RWPE1 (cell line): ENCODE measurements at places on chromosomes 5 and 9.

GRCh38 chr9:21141427-21141882 is at the start of gene IFNW1:
IFNW1 (minus strand) TSS chr9:21141832; CDS start chr9:21141570, 262 bp downstream.
- no peak for DNase-seq

GRCh38 chr5:32274548-32275395 is 38.0 kb downstream of the MTMR12 start:
- no peak for DNase-seq

DNA sequence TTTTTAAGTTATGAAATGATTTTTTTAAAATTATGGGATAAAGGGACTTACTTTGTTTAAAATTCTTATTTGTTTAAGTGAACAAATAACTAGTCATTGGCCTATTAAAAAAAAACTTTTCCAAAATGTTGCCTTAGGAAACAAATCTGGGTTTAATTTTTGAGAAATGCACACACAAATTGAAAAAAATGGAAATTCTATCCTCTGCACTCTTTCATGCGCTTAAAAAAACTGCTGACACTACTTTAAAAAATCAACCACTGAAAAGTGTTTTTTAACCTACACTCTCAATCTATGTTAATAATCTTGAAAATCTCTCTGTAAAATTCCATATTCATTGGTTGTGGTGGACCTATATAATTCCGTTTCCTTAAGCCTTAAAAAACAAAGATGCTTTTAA is 163.4 kb upstream of the DAB2 start:
- no peak for DNase-seq

DNA sequence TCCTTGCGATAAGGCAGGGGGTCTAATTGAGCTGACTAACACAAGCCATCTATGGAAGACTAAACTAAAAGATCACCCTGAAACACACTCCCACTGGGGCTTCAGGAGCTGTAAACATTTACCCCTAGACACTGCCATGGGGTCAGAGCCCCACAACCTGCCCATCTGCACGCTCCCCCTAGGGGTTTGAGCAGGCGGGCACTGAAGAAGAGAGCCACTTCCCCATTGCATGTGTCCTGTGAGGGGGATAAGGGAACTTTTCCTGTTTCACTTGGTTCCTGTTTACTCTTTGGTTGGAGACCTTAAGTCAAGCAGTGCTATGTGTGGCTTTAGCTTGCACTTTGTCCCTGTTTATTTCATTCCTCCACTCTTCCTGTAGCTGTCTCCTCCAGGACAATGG is 1929.5 kb upstream of the CDH9 start:
- DNase-seq: no peak

- no peak for DNase-seq
Observed at GRCh38 chr5:133266966-133267365, 215.2 kb downstream of the HSPA4 start.

GRCh38 chr9:89417832-89418473 is 80.0 kb downstream of the SEMA4D start:
- no peak for DNase-seq

DNA sequence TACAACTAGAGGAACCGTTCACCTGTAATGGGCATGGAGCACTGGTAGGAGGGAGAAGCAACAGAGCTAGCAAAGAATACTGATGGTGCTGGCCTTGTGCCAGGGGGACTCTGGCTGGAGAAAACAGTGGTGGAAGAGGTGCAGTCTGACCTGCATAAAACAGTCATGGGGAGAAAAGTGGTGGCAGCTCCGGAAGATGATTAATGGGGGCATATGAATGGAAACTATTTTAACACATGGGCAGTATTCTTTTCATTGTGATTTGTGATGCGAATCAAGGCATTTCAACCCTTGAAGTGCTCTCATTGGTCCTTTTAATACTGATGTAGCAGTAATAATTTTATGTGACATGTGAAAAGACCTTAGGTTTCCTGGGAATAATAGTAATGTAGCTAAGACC is 219.6 kb downstream of the ADAMTS6 start:
- DNase-seq: no peak

DNA sequence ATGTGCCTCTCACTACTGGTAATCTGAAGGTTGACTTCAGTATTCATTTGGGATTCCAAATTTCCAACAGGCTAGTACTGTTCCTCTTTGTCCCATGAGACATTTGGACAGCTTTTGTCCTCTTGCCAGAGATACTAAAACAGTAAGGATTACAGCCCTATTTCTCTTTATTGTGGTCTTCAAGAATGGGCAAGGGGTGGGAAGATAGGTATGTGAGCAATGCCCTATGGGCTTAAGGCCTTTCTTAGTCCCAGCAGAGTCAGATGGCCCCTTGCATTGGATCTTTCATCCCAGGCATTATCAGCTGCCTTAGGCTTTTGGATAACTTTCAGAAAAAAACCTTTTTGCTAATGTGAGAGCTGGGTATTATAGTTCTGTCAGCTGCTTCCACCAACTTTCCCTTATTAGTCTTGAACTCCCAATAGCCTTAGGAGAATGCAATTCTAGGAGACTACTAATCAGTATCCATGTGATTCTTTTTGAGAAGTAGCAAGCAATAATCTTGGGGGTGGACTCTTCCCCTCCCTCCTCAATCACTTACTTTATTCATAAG is 361.1 kb upstream of the NUDT12 start:
- DNase-seq: no peak

GRCh38 chr5:174688441-174689354 is 35.7 kb upstream of the MSX2 start:
- no peak for DNase-seq

- no peak for DNase-seq
Observed at GRCh38 chr5:178257650-178258049, 25.0 kb upstream of the PHYKPL start.

DNA sequence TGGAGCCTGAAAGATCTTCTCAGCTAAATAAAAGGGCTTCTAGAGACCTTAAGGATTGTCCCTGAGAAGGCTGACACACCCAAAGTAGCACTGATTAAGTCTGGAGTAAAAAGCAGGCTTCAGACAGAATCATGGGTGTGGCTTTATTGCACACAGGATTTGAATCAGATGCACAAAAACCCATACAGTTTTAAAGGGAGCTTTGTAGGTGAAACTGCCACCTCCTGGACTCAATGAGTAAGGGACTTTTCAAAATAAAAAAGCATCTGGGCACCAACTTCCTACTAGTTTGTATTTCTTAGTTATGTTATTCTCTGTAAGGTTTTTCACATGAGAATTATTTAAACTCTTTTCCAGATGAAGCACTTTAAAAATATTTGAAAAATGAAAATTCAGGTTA is 129.4 kb downstream of the EDIL3 start:
- DNase-seq: peak; percentile 34

- no peak for DNase-seq
Observed at GRCh38 chr5:136106351-136107031, 26.2 kb upstream of the SMAD5 start.

DNA sequence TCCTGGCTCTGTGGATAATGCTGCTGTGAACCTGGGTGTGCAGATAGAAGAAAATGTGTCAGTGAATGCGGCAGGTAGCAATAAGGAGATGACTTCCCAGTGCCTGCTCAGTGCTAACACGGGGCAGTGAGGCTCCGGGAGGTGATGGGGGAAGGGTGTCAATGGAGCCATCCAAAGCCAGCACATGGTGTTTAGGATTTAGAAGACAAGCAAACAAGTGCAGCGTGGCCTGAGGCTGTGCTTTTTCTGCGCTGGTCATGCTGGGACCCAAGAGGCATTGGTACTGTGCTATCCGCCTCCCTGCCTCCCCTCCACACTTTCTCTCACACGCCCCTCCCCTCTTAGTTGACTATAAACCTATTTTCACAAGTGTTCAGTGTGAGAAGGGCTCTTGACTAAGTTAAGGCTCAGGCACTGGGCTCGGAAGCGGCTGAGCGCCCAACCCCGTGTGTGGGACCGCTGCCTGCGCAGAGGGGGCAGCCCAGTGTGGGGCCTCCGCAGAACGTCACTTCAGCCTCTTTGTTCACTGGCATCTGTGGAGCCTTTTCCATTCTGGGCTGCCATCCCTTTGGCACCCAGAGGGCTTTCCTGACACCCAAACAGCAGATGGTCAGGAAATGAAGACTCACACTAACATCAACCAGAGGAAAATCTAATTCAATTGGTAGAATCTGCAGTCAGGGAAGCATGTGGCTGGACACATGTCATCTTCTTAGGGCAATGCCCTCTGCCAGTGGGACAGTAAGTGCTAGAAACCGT is 21.8 kb upstream of the NINJ1 start:
- no peak for DNase-seq

- no peak for DNase-seq
Observed at GRCh38 chr5:27523629-27524028, 485.2 kb upstream of the CDH9 start.

DNA sequence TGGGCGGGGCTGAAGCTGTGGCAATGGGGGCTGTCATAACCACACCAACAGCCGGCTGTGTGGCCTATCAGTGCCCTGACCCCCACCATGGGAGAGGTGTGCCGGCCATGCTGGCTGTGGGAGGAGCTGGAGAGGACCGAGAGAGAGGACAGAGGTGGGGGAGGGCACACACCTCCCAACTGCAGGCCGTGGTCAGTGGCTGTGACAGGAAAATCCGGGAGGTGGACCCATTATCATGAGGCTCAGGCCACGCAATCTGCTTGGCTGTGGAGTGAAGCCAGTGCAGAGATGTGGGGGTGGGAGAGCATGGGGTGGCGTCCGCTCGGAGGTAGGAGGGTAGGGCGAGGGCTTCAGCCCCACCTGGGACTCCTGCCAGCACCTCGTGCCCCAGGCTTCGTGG is 136.1 kb downstream of the RXRA start:
- no peak for DNase-seq

DNA sequence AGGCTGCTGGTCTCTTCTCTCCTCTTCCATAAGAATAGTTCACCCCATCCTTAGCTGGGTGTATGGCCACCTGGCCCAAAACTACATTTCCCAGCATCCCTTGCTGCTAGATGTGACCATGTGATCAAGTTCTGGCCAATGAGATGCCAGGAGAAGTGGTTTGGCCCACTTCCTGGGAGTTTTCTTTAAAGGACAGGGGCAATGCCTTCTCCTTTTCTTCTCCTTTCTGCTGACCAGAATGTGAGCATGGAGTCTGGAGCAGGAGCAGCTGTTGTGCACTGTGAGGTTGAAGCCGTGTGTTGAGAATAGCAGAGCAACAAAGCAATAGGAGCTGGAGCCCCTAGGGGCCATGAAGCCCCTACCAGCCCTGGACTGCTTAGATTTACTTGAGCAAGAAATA is 36.8 kb downstream of the C9orf50 start:
- peak; percentile 96 for DNase-seq

DNA sequence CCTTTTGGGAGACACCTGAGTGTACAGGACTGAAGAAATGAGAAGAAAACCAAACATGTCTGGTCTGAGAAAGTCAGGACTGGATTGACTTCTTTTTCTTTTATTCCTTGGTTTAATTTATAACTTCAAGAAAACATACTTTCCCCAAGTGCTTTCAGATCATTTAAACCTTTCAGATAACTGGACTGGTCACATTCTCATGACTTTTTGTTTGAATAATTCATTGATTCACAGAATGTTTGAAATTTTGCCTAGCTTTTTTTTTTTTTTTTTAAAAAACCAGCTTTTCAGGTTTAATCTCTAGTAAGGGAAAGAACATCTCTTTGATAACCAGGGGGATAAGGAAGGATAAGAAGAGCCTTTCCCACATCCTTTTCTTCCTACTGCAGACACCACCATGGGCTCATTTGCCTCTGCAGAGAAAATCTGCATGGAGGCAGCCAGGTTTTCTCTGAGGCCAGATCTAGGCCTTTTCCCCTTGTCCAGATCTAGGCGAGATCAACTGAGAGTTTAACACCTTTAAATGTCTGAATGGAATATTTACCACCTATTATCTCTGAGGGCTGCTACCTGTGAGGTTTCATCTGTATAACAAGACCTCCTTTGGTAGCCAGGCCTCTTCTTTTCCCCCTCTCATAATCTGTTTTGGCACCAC is 45.0 kb upstream of the SLC28A3 start:
- DNase-seq: no peak

DNA sequence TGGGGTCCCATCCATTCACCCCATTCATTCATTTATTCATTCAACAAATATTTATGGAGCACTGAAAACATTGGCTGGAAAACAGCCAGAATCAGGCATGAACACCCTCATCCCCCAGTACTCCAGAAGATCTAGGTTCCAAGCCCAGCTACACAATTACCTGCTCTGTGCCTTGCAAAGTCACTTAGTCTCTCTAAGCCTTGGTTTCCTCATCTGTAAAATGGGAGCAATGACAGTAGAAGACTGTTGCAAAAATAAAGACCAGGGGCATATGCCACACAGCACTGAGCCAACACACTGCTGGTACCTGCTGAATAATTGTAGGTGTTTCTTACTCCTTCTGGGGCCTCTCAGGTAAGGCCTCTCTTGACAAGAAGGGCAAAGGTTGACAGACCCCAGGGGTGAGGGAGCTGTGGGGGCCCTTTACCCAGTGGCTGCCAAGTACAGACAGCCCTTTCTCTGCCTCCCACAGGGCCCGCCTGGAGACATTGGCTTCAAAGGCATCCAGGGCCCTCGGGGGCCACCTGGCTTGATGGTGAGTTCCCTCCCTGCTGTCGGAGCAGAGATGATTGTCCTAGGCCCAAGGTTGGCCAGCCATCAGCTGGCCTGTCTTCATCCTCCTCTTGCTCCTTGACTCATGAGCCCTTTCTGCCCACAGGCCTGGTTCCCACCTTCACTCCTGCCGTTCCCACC is 22.6 kb upstream of the ORM1 start:
- no peak for DNase-seq

- DNase-seq: peak; percentile 95
Observed at GRCh38 chr9:107504585-107505455, 15.3 kb upstream of the KLF4 start.

DNA sequence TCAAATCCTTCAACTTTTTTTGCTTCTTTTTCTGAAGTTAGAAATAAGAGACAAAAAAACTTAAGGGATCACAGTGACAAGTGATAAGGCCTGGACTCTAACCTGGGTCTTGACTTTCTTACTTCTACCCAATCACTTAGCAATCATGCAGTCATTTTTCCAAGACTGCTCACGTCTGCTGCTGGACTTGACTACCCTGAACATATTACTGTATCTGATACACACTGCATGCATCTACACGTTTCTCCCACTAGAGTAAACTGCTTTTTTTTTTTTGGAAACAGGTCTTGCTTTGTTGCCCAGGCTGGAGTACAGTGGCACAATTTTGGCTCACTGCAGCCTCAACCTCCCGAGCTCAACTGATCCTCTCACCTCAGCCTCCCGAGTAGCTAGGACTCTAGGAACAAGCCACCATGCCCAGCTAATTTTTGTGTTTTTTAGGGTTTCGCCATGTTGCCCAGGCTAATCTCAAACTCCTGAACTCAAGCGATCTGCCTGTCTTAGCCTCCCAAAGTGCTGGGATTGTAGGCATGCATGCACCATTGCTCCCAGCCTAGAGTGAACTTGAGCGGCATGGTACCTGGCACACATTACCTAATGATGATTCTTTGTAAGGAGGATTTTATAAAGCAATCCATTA is 7.4 kb downstream of the PLIN2 start:
- DNase-seq: no peak
